Stimulated activated CD8-positive, alpha-beta memory T cell treated with anti-CD3 and anti-CD28 coated beads, Interleukin-2, amount 100 ng/mL, for 48 hours (primary cell): ENCODE measurements at places on chromosomes 11 and 22.

- DNase-seq, result no peak
Measured at GRCh38 chr11:10158461-10158860, 135.6 kb downstream of the SBF2 start.

- no peak for DNase-seq
Measured at GRCh38 chr11:64534950-64535349, 56.1 kb upstream of the SLC22A12 start.

DNA sequence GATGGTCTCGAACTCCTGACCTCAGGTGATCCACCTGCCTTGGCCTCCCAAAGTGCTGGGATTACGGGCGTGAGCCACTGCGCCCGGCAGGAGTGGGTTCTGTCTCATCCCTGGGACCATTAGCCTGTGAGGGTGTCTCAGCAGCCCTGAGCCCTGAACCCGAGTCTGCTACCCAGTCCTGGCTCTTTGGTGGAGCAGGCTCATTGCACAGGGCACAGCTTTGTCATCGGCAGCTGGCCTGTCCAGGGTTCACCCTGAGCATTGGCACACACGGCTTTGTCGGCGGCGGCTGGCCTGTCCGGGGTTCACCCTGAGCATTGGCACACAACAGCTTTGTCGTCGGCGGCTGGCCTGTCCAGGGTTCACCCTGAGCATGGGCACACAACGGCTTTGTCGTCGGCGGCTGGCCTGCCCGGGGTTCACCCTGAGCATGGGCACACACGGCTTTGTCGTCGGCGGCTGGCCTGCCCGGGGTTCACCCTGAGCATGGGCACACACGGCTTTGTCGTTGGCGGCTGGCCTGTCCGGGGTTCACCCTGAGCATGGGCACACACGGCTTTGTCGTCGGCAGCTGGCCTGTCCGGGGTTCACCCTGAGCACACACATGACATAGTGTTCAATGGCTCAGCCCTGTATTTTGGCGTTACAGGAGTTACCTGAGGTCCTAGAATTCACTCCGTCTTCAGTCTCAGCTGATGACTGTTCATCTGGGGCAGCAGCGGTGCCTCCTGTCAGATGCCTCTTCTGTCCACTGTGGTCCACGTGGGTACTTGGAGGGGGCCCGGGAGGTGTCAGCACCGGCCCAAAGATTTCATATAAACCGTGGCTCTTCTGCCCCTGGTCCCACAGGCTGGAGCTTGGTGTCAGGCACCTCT, 1082.5 kb downstream of the BRD1 start:
- DNase-seq, result no peak

GRCh38 chr11:128354476-128354875, 232.9 kb downstream of the ETS1 start:
- DNase-seq, result no peak

DNA sequence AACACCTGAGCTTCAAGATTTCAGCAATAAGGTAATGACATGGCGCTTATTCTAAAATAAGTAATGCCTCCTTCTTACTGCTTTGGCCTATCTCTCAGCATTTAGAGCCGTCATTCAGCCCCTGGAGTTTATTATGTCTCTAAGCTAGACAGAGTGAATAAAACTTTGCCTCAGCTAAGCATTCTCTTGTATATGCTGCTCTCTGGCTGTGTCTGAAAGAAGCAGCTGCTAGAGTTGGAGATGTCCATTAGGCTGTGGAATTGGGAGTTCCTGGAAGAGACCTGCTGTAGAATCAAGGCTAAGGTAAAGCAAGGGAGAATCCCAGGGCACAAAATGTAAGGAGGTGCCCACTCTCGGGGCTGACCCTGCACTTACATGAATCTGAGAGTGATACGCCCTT, 35.5 kb upstream of the TTC12 start:
- no peak for DNase-seq

DNA sequence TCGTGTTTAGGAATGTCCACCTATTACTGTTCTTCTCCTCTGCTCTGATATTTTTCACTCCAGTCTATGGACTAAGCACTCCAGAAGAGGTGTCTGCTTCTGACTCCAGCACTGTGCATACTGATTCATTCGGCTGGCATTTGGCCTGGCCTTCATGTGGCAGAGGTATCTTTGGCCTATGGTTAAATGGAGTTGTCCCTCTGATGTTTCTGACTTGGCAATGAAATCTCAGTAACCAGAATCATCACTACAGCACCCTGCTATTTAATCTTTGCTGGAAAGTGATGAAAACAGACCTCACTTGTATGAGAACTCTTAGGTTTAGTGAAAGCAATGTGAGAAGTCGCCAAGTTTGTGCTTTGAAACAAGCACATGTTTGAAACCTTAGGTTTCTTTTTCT, 155.2 kb downstream of the MAML2 start:
- no peak for DNase-seq

DNA sequence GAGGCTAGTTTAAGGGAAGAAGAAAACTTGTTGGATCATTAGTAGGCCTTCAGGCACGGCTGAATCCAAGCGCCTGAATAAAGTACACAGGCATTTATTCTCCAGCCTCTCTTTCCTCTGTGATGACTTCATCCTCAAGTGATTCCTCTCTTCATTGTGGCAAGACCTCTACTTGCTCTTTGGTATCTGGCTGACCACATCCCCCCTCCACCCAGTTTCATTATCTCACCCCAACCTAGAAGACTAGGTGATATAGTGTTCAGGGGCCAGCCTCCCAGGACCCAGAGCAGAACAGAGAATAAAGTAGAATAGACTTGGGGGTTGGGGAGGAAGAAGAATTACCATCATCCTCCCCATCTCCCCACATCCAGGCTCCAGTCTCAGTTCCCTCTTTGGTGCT, 189.3 kb downstream of the MIAT start:
- DNase-seq, result no peak

DNA sequence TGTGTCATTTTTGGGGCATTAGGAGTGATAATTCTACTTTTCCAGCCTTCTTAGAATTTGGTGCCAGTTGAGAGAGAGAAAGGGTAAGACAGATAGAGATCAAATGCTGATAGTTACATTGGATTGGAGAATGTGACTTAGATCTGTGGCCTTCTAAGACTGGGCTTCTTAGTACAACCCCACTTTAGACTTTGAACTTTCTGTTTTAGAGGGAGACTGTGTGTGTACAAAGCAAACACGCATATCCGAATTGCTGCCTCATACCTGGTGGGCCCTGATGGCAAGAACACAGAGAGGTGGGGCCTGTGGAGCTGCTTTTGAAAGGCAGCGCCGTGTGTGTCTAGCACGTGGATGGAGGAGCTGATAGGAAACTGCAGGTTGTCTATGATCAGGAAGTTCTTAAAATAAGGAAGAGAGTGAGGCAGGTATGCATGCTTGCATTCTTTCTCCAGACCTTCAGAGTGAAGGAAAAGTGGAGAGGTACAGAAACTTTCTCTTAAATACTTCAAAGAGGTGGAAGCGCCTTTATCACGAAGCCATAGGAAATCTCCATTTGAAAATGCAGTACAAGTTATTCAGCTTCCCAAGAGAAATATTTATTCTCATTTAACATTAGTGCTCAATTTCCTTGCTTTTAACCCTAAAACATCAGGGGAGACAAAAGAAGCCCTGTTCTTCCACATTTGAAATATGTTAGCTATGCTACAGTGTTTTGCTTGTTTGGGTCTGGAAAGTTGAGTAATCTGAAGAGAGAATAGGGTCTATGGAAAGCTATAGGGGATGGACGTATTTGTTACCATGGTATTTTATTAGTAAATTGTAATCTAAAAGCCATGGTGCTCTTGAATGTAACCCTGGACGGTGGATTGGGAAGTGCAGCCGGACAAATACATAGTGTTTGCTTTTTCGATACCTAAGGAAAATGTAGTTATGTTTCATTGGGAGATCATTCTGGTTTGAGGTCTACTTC, 13.7 kb downstream of the PDHX start:
- DNase-seq, result no peak

GRCh38 chr11:131975619-131976018, 605.2 kb downstream of the NTM start:
- no peak for DNase-seq

- no peak for DNase-seq
Measured at GRCh38 chr11:86486261-86487030, 111.8 kb downstream of the CCDC81 start.

GRCh38 chr22:27213766-27214581, 556.6 kb downstream of the MIAT start:
- DNase-seq, result no peak

GRCh38 chr22:44363980-44364750, 51.4 kb upstream of the SHISAL1 start:
- DNase-seq, result no peak

DNA sequence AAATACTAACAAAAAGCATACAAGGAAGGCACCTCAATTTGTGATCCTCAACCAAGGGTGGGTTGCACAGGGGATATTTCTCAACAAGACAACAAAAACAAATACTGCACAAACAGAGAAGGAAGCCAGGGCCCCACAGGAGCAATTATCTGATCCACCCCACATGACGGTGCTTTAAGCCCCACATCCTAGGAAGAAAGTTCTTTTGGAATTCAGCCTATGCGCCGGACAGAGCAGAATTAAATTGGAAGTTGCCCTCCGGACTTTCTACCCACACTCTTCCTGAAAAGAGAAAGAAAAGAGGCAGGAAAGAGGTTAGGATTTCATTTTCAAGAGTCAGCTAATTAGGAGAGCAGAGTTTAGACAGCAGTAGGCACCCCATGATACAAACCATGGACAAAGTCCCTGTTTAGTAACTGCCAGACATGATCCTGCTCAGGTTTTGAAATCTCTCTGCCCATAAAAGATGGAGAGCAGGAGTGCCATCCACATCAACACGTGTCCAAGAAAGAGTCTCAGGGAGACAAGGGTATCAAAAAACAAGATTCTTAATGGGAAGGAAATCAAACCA, 40.6 kb downstream of the OSBP start:
- DNase-seq, result no peak

- peak; percentile 61 for DNase-seq
Measured at GRCh38 chr11:72821920-72822799, 7.9 kb downstream of the ATG16L2 start.

DNA sequence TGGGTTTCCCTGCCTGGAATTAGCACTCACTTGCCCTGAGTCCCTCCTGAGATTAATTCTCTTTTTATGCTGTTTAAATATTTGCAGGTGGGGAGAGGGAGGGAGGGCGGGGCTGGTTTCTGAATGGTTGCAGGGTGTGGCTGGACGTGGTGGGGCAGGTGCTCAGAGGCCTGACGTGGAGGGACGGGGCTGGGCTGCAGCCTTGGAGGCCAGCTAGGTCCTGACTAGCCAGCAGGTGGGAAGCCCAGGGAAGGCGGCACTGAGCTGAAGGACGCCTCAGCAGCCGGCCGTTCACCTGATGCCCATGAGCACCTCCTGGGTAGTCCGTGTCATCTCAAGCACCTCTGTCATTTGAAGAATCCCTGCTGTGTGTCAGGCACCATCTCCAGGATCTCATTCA, 21.3 kb downstream of the SGSM1 start:
- no peak for DNase-seq

DNA sequence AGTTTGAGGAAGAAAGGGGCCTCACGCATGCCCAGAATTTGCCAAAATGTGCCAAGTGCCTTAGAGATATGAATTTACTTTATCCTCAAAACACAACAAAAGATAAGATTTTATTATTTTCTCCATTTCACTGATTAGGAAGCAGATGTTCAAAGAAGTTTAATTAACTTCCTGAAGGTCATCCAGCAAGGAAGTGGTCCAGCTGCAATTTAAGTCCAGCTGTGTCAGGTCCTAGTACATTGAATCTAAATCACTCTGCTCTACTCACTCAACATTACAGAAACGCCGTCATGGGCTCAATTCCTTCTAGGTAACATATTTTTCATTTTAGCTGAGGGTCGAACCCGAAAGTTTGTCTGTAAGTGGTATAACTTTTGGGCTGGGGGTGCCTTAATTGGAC, 115.4 kb downstream of the CCDC34 start:
- DNase-seq, result no peak

- DNase-seq, result no peak
Measured at GRCh38 chr11:77065878-77066228, 918 bp upstream of the CAPN5 start.

GRCh38 chr11:80441821-80442220, 1001.0 kb upstream of the TENM4 start:
- DNase-seq, result no peak

GRCh38 chr11:17803754-17804334, 69.3 kb downstream of the KCNC1 start:
- no peak for DNase-seq

GRCh38 chr11:110919241-110919922, 207.1 kb upstream of the ARHGAP20 start:
- no peak for DNase-seq

- DNase-seq, result no peak
Measured at GRCh38 chr11:38867338-38867737, 2269.3 kb upstream of the RAG2 start.

DNA sequence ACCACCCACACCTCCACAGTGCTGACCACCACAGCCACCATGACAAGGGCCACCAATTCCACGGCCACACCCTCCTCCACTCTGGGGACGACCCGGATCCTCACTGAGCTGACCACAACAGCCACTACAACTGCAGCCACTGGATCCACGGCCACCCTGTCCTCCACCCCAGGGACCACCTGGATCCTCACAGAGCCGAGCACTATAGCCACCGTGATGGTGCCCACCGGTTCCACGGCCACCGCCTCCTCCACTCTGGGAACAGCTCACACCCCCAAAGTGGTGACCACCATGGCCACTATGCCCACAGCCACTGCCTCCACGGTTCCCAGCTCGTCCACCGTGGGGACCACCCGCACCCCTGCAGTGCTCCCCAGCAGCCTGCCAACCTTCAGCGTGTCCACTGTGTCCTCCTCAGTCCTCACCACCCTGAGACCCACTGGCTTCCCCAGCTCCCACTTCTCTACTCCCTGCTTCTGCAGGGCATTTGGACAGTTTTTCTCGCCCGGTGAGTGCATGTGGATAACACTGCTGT, 28.4 kb downstream of the MUC5B start:
- DNase-seq, result no peak

DNA sequence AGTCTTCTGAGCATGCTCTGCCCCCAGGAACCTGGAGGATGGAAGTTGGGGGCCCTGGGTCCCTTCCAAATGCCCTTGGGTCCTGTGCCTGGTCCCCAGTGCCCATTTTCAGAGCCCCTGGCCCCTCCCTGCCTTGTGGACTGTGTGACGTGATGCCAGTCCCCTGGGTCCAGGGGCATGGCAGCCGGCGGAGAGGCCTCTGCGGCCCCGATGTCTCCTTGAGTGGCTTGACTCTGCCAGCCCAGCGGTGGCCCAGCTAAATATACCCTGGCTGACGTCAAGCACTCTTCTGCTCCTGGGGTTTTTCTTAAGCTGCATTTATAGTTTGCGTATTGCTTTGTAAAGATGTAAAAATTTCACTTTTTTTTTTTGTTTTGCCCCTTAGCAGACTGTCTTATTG, 35.2 kb upstream of the PARVG start:
- no peak for DNase-seq

DNA sequence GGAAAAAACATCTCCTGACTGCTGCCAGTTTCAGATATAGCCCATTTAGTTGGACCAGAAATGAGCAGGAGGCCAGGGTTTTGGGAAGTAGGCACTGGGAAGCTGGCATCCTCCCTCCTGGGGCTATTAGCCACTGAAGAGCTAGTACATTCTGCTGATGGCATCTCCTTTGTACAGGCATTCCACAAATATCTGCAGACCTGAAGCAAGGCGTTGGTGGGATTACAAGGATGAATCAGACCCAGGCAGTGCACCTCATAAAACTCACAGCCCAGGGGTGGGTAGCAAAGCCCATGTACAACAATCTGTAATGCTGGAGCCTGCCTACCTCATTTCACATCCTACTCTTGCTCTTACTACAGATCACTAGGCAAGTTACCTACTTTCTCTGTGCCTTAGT, 27.5 kb upstream of the POU2AF1 start:
- no peak for DNase-seq
